ENCODE measurements at places on chromosomes 2 and 18.

GRCh38 chr2:236536727-236537398, 32.8 kb upstream of the ACKR3 start:
- DNase-seq, result no peak

- no peak for DNase-seq
Measured at GRCh38 chr2:182831101-182831500, 35.3 kb downstream of the FRZB start.

DNA sequence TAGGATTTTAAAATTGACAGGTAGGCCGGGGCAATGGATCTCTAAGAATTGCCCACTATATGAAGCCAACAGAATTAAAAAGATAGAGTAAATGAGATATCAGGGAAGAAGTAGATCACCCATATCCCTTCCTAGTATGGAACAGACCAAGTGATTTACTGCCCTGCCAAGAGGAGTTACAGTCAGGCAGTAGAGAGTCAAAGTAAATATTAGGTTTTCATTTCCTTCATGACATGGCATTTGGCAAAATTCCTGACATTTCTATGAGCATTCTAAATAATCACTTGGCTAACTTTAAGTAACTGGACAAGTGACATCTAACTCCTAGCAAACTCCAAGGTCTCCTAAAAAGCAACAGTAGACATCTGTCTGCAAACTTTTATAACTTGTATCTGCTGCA, 33.5 kb downstream of the GALNT5 start:
- no peak for DNase-seq

GRCh38 chr2:142642650-142643049, 234.8 kb upstream of the KYNU start:
- no peak for DNase-seq

DNA sequence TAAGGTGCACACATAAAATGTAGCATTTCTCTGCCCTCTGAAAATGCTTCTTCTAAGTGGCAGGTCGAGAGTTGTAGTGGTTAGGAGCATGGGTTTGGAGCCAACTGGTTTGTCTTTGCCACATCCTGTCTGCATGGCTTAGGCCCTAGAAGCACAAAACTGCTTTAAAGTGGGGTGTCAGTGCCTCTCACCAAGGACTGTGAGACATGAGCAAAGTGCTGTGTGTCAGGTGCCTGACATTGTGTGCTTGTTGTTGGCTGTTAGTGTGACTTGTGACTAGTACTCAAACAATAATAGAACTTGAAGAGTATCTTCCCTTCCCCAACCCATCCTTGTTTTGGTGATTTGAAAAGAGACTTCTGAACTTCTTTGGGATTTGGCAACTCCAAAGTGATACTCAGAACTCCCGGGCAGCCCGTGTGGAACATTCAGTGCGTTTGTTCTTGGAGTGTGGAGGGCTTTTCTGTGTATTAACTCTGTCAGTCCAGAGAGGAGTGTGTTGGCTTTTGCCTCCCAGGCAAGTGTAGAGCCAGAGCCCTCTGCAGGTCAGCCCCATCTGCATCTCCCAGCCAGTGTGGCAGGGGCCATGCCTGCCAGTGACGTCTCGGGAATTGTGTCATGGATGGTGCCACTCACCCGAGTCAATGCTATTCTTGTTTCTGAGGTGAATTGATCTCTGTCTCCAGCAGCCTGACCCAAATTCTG, 5.0 kb downstream of the MGAT5 start:
- no peak for DNase-seq

DNA sequence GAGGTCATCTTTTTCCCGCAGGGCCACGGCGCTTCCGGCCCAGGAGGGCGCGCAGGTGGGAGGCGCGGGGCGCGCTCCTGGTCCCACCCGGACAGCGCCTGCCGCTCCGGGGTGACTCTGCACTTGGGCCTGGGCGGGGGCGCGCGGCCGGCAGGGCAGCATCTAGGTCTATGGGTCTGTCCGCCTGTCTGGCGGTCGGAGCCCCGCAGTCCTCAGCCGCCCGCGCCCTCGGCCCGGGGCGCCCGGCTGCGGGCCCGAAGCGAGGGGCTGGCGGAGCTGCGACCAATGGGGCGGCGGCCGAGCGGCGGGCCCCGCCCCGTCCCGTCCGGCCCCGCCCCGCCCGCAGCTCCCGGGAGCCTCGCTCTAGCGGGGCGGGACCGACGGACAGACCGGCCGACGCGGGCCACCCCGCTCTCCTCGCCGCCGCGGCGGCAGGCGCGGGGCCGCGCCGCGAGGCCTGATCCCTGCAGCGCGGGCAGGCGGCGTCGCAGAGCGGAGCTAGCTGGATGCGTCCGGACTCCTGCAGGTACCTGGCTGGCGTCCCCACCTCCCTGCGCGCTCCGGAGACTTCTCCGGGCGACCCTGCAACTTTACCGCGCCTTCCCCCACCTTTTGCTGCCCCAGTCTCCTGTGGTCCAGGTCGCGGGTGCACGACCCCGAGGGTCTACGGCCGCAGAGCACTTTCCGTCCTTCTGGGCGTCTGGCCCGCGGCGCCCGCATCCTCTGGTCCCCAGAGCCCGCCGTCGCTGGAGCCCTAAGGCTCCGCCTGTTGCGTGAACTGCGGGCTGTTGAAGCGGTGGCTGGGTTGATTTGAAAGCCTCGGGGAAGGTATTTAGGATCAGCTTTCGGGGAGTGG, at the start of gene KCNS3:
Gene KCNS3, plus strand, starts transcription at position 387 of the 856 bp plus-strand sequence. CDS start 52,342 bp downstream, outside the sequence.
- DNase-seq, result peak; percentile 55

GRCh38 chr2:54482715-54483114, 26.6 kb downstream of the SPTBN1 start:
- DNase-seq, result no peak

DNA sequence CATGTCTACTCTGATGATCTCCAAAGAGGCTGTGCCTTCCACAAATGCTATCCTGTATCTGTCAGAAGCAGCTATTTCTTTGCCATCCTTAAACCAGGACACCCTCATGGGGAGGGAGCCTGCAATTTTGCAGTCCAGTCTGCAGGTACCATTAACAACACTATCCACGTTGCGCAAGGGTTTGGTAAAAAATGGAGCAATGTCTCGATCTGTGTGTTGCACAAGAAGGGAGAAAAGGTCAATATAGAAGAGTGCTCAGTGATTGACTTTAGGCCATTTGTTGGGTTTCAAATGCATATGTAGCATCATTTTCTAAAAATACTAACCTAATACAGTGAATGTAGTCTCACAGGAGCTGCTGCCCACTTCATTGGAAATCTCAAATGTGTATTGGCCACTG, 74.3 kb downstream of the TTN start:
- DNase-seq, result no peak

DNA sequence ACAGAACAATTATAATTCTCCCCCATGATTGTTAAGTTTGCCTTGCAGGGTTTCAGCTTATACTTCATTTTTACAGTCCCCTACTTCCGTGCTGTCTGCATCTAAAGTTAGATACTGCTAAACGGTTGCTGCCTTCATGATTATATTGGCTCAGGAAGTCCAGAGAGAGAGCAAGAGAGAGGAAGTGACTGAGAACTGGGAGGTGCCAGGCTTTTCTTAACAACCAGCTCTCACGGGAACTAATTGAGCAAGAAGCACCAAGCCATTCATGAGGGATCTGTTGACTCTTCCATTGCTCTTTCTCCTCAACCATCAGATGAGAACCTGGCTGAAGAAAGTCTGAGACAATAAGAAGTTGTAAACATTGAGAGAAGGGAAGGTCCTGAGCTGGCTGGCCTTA, 125.5 kb upstream of the SIX2 start:
- DNase-seq, result peak; percentile 47

GRCh38 chr2:176001916-176002687, at the start of gene LNPK:
LNPK (minus strand) TSS chr2:176002267; CDS start chr2:175995584, 6,683 bp downstream.
- DNase-seq, result peak; percentile 92

DNA sequence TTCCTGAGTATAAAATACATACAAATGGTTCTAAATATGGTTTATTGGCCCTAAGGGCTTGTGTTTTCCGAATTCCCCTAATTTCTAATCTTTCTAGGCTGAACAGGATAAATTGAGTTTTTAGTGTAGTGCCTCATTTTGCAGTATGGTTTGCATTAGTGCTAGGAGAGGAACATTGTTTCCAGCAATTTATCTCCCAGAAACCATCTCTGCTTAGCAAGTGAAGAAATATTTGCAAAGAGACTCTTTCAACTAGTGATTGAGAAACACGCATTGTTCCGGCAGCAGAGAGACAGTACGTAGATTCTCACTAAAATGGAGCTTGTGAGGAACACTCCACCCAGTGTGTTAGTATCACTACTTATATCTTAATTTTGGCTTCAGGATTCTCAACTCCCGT, 177.8 kb upstream of the EPAS1 start:
- no peak for DNase-seq

- no peak for DNase-seq
Measured at GRCh38 chr2:189683348-189683747, 8.9 kb downstream of the ANKAR start.

DNA sequence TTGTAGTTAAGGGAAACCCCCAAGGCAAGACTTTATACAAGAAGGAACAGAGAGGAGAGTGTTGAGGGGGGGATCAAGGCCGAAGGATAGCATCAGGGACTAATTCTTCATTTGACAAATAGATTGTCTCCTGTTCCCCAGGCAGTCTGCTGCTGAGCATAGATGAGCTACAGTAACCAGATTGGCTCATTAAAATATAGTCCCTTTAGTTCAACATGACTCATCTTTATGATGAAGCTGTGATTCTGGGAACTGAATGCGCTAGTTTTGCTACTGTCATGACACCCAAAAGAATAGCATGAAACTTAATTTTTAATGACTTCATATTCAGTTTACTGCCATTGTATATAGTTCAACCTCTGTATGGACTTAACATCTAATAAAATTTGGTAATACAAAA, 35.5 kb downstream of the TMEFF2 start:
- DNase-seq, result no peak

- peak; percentile 49 for DNase-seq
Measured at GRCh38 chr18:48412339-48412929, 3.3 kb upstream of the ZBTB7C start.

GRCh38 chr2:100281521-100282438, 40.5 kb downstream of the LONRF2 start:
- DNase-seq, result no peak

DNA sequence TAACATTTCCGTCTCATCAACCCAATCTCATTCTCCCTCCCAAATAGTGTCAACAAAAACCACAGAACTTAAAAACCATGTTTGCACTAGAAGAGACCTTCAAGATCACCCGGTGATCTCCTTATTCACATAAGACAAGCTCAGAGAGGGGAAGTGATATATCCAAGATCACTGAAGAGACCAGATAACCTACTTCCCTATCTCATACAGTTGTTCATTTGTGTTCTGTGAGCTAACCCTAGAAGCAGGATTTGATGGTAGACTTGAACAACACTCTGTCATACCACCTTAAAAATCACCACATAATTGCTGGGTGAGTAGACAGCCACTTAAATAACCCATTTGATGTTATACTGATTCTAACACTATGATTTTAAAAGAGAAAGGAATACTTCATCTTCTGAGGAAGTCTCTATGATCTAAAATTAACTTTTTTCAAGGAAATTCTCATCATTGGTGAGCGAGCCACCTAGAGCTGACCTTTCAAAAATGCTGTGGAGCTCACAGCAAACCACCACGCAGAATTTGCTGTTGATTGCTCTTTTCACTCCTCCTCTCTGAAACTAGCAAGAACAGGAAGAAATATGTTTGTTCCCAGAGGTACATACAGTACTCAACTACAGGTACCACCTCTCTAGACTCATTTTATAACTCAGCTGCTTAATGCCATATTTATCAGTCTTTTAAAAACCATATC, 15.1 kb downstream of the AAK1 start:
- no peak for DNase-seq

GRCh38 chr2:219425238-219426067, 7.3 kb downstream of the DES start:
- no peak for DNase-seq

DNA sequence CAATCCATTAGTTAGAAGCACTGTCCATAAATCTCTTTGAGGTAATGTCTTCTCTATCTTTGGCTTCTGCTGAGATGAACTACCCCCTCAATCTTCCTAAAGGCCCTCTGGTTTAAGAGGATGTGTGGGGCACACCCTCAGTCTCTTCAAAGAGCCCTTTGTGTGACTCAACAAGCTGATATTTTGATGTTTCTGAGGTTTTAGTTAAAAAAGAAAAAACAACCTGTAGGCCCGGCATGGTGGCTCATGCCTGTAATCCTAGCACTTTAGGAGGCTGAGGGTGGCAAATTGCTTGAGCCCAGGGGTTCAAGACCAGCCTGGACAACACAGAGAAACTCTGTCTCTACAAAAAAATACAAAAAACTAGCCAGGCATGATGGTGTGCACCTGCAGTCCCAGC, 593.5 kb downstream of the TMEM182 start:
- no peak for DNase-seq

- no peak for DNase-seq
Measured at GRCh38 chr2:241721852-241722251, 12.6 kb upstream of the D2HGDH start.

Measured in NCI-H510A treated with DMSO at 0.1 percent for 48 hours (cell line).